ENCODE measurements at places on chromosomes 16 and 17. TPM values are rescaled to one million over a fixed set of nuclear protein-coding genes. Genes with fewer than 3 reads are reported as not detected.
A peak's percentile ranks its signal among the peaks of the same experiment; 100 is the strongest.

- no peak for DNase-seq
Measured at GRCh38 chr16:83137894-83138293, 511.1 kb downstream of the CDH13 start.

FSCN2 gene
- total RNA-seq = 1.6 TPM

- no peak for DNase-seq
Measured at GRCh38 chr16:10296956-10297340, 88.9 kb upstream of the ATF7IP2 start.

GRCh38 chr16:15770107-15770506 lies 86.7 kb downstream of the MYH11 start:
- DNase-seq = no peak

DNA sequence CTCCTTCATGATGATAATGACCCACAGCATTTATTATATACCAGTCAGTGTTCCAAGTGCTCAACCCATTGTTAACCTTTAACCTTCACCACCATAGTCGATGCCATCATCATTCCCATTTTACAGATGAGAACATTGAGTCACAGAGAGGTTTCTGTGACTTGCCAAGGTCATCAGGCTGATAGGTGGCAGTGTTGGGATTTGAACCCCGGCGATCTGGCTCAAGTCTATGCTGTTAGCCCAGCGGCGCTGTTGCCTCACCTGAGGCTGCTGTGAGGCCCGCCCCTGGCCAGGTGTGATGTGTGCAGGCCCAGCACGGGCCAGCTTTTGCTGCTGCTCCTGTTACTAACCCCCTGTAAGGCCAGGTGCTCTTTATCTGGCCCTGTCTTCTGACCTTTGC lies 101.2 kb downstream of the OR1D5 start:
- no peak for DNase-seq

ZNF423 gene
- total RNA-seq = 0.24 TPM

DNA sequence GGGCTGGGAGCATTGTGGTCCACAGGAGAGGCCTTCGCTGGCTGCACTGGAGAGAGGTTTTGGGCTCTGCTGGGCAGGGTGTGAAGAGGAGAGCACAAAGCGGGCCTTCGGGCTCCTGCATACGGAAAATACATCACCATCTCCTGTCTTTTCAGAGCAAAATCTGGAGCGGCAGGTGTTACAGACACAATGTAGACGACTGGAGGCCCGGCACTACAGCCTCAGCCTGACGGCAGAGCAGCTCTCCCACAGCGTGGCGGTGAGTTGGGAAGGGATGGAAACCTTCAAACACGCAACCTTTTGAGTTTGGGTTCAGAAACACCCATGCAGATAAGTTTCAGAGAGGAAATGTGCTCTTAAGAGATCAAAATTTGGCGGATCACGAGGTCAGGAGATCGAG lies 17.9 kb downstream of the GINS2 start:
- DNase-seq = no peak

RNF222 gene
- not detected for total RNA-seq

MPV17L gene
- not detected for total RNA-seq

GRCh38 chr16:20918486-20919239 lies 18.1 kb downstream of the LYRM1 start:
- no peak for DNase-seq

- DNase-seq = peak; percentile 78
Measured at GRCh38 chr17:19346351-19347255, 15.9 kb downstream of the B9D1 start.

SLC4A1 gene
- not detected for total RNA-seq

GRCh38 chr17:37592291-37592690 lies 16.9 kb downstream of the SYNRG start:
- DNase-seq = no peak

KRT32 gene
- total RNA-seq = not detected

- no peak for DNase-seq
Measured at GRCh38 chr17:56896968-56897359, 16.9 kb downstream of the TRIM25 start.

- no peak for DNase-seq
Measured at GRCh38 chr17:44085908-44086307, 15.4 kb downstream of the G6PC3 start.
